ENCODE measurements at places on chromosomes 3 and 15.

DNA sequence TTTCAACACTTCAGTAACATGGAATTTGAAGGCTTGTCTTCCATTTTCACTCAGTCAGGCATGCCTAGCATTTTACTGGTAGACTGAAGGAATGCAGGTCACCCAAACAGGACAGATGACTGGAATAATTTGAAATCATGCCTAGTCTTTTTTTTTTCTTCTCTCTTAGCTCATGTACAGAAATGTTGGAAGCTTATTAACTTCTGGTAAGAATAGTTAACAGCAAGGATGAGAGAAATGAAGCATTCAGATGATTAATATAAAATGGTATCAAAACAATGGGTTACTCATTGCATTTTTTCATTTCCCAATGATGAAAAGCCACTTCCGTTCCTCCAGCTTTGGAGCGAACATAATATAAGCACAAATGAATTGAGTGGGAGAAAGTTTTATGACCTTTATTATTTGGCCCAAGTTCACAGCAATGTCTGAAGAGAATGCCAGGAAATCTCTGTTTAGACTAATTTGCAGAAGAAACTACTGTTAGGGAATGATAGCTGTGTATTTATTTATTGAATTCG lies 431.6 kb upstream of the RASGRP1 start:
- no peak overlapping the region for H3K27ac ChIP-seq
- H3K36me3 ChIP-seq = no peaks in the 10 kb centered on the region
- no peak overlapping the region for H3K4me3 ChIP-seq
- DNase-seq = no peak
- H3K27me3 ChIP-seq = no peaks in the 10 kb centered on the region

GRCh38 chr15:84846269-84846668 lies 29.1 kb downstream of the ALPK3 start:
- DNase-seq = no peak
- H3K4me1 ChIP-seq = no peaks in the 10 kb centered on the region
- H3K27me3 ChIP-seq = no peaks in the 10 kb centered on the region
- H3K36me3 ChIP-seq = no peaks in the 10 kb centered on the region

DNA sequence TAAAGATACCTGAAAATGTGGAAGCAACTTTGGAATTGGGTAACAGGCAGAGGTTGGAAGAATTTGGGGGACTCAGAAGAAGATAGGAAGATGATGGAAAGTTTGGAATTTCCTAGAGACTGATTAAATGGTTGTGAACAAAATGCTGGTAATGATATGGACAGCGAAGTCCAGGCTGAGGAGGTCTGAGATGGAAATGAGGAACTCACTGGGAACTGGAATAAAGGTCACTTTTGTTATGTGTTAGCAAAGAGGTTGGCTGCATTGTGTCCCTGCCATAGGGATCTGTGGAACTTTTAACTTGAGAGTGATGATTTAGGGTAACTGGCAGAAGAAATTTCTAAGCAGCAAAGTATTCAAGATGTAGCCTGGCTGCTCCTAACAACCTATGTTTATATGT lies 13.0 kb downstream of the MITF start:
- H3K4me3 ChIP-seq = no peak overlapping the region
- no peak overlapping the region for H3K27ac ChIP-seq
- H3K36me3 ChIP-seq = no peaks in the 10 kb centered on the region
- H3K4me1 ChIP-seq = no peaks in the 10 kb centered on the region
- no peak for DNase-seq
- no peaks in the 10 kb centered on the region for H3K27me3 ChIP-seq

GRCh38 chr3:101963902-101964362 lies 114.6 kb downstream of the NFKBIZ start:
- H3K36me3 ChIP-seq = no peaks in the 10 kb centered on the region
- no peak overlapping the region for H3K27ac ChIP-seq
- no peaks in the 10 kb centered on the region for H3K4me1 ChIP-seq
- DNase-seq = no peak
- H3K27me3 ChIP-seq = no peaks in the 10 kb centered on the region

GRCh38 chr3:187944390-187945179 lies 199.3 kb upstream of the BCL6 start:
- no peaks in the 10 kb centered on the region for H3K36me3 ChIP-seq
- peaks cover 10% of the 10 kb centered on the region for H3K4me1 ChIP-seq
- no peak for DNase-seq
- no peaks in the 10 kb centered on the region for H3K27me3 ChIP-seq

GRCh38 chr3:189962466-189962865 lies 158.2 kb downstream of the P3H2 start:
- no peaks in the 10 kb centered on the region for H3K27me3 ChIP-seq
- no peak overlapping the region for H3K4me3 ChIP-seq
- H3K27ac ChIP-seq = no peak overlapping the region
- no peaks in the 10 kb centered on the region for H3K36me3 ChIP-seq
- H3K4me1 ChIP-seq = peaks cover 6% of the 10 kb centered on the region
- no peak for DNase-seq

- no peak overlapping the region for H3K27ac ChIP-seq
- no peaks in the 10 kb centered on the region for H3K36me3 ChIP-seq
- DNase-seq = no peak
- peaks cover 40% of the 10 kb centered on the region for H3K4me1 ChIP-seq
- H3K4me3 ChIP-seq = no peak overlapping the region
These were observed 44.8 kb downstream of the CMTM8 start for GRCh38 chr3:32283304-32283703.

GRCh38 chr3:33054100-33055092 lies 42.5 kb downstream of the GLB1 start:
- H3K27me3 ChIP-seq = no peaks in the 10 kb centered on the region
- H3K27ac ChIP-seq = peak overlapping the region; percentile 74
- H3K4me1 ChIP-seq = peaks cover 90% of the 10 kb centered on the region
- no peak for DNase-seq
- no peak overlapping the region for H3K4me3 ChIP-seq

GRCh38 chr3:167008791-167009190 lies 371.3 kb downstream of the ZBBX start:
- no peak for DNase-seq
- H3K27me3 ChIP-seq = no peaks in the 10 kb centered on the region
- H3K4me1 ChIP-seq = no peaks in the 10 kb centered on the region
- H3K36me3 ChIP-seq = no peaks in the 10 kb centered on the region

DNA sequence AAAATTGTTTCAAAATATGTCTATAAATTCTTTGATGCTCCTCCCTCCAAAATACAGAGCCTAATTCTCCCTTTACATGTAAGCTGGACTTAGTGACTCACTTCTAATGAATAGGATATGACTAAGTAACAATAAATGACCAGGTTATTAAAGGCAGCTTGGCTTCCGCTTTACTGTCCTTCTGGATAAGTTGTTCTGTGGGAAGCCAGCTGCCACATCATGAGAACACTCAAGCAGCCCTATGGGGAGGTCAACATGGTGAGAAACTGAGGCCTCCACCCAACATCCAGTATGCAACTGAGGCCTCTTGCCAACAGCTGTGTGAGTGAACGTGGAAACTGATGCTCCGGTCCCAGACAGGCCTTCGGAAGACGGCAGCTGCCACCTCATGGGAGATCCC lies 247.3 kb upstream of the CHRM5 start:
- no peak for DNase-seq
- H3K27ac ChIP-seq = no peak overlapping the region

DNA sequence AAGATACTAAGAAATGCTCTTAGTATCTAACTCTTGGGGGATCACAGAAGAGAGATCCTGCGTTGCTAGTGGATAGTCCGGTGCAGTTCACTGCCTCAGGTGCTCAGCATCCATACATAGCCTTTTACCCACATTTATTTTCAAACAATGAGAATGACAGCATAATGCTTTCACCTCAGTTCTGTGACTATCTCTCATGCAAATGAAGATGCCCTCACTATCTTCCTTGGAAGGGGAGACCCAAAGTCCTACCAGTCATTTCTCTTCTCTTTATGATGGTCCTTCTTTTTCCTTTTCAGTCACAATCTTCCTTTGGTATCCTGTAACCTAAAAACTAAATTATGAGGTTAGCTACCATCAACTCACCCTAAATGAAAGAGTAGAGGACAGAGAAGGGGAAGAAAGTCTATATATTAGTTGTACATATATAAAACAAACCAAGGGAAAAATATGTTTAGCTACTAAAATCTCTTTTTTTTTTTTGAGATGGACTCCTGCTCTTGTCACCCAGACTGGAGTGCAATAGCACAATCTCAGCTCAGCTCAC lies 30.9 kb upstream of the SLC28A2 start:
- peaks cover 5% of the 10 kb centered on the region for H3K27me3 ChIP-seq
- H3K27ac ChIP-seq = no peak overlapping the region
- no peaks in the 10 kb centered on the region for H3K36me3 ChIP-seq
- H3K4me3 ChIP-seq = no peak overlapping the region
- no peak for DNase-seq

DNA sequence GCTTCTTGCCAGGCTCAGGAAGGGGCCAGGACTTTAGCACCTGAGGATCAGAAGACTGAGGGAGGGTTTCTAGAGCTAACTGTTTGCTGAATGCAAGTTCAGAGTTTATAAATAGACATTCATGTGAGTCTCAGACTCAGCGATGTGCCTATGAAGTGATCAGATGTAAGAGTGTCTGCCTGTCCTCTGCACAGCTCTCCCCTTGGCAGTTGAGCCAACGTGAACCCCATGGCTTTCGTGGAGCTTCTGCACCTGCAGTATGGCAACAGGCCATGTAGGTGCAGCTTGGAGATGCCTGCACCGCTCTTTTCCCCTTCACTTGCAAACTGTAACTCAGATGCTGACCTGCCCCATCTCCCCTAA lies 141.9 kb downstream of the CHDH start:
- no peaks in the 10 kb centered on the region for H3K4me1 ChIP-seq
- no peaks in the 10 kb centered on the region for H3K36me3 ChIP-seq

- H3K27ac ChIP-seq = no peak overlapping the region
- no peaks in the 10 kb centered on the region for H3K36me3 ChIP-seq
- peaks cover 7% of the 10 kb centered on the region for H3K27me3 ChIP-seq
These were observed 420 bp downstream of the KCNH8 start for GRCh38 chr3:19148768-19149091.

GRCh38 chr15:66400351-66400774 lies 13.7 kb downstream of the MAP2K1 start:
- H3K27ac ChIP-seq = no peak overlapping the region
- no peak for DNase-seq
- no peaks in the 10 kb centered on the region for H3K36me3 ChIP-seq
- peaks cover 69% of the 10 kb centered on the region for H3K4me1 ChIP-seq

DNA sequence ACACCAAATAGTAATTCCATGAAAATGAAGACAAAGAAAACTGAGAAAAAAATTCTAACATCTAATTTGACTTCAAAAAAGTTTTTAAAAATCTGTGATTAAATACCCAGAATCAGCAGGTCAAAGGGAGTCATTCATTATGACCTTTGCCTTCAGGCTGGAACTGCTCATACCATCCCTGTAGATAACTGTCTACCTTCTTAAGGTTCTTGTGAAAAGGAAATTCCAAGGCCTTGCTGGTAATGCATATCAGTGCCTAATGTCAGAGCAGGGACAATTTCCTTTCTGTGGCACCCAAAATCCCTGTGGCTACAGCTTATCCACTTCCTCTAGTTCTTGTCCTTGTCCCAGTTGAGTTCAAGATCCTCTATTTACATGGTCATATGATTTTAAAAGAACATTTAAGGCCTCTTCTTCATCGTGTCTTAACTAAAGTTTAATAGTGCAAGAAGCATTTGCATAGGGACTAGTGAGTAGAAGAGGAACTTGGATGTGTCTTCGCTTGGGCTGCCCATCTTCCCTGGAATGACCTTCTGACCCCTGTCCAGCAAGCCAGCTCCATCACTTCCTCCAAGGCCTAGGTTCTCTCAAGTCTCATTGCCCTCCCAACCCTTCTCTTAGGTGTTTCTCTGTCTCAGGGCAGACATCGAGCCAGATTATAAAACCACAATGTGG lies 8.7 kb upstream of the PLCL2 start:
- no peak overlapping the region for H3K27ac ChIP-seq
- H3K4me3 ChIP-seq = no peak overlapping the region
- no peak for DNase-seq
- H3K4me1 ChIP-seq = no peaks in the 10 kb centered on the region

GRCh38 chr3:183537295-183537730 lies 18.2 kb downstream of the KLHL6 start:
- no peaks in the 10 kb centered on the region for H3K27me3 ChIP-seq
- no peak overlapping the region for H3K27ac ChIP-seq
- peaks cover 64% of the 10 kb centered on the region for H3K4me1 ChIP-seq
- H3K4me3 ChIP-seq = no peak overlapping the region
- no peak for DNase-seq
- no peaks in the 10 kb centered on the region for H3K36me3 ChIP-seq

GRCh38 chr15:39497759-39498565 lies 82.9 kb upstream of the THBS1 start:
- no peaks in the 10 kb centered on the region for H3K36me3 ChIP-seq
- H3K4me3 ChIP-seq = no peak overlapping the region
- DNase-seq = no peak
- no peak overlapping the region for H3K27ac ChIP-seq
- H3K4me1 ChIP-seq = no peaks in the 10 kb centered on the region

GRCh38 chr15:65804252-65804931 lies 12.3 kb upstream of the DENND4A start:
- H3K4me3 ChIP-seq = no peak overlapping the region
- H3K4me1 ChIP-seq = peaks cover 41% of the 10 kb centered on the region
- no peak for DNase-seq

DNA sequence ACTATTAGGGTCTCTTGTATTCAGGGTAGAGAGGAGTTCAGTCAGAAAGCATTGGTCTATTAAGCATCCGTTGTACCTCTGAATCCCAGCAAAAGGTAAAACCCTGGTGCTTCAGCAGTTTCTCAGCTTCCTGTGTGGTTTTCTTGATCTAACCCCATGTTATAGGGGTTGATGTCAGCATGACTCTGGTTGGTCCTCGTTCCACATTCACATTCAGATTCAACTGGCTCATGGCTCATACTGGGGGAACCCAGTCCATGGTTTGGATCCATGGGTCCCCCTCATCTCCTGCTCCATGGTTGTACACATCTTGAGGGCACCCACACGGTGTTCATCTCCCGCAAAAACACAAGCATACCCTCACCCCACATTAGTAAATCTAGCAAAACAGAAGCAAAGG lies 47.7 kb upstream of the C2CD4B start:
- peak; percentile 45 for DNase-seq
- H3K4me1 ChIP-seq = peaks cover 13% of the 10 kb centered on the region
- no peaks in the 10 kb centered on the region for H3K27me3 ChIP-seq

DNA sequence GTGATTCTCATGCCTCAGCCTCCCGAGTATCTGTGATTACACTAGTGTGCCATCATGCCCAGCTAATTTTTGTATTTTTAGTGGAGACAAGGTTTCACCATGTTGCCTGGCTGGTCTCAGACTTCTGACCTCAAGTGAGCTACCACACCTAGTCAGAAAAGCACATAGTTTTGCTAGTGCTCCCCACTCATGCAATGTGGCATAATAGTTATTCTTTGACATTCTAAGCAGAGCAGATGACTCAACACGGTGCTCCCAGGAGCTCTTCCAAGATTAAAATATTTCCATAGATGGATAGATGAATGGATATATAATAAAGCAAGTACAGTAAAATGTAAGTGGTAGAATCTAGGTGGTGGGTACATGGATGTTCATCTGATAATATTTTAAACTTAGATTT lies 53.1 kb upstream of the GK5 start:
- H3K36me3 ChIP-seq = no peaks in the 10 kb centered on the region
- DNase-seq = no peak
- H3K27ac ChIP-seq = no peak overlapping the region

GRCh38 chr3:29324180-29324651 lies 43.3 kb downstream of the RBMS3 start:
- no peaks in the 10 kb centered on the region for H3K36me3 ChIP-seq
- no peaks in the 10 kb centered on the region for H3K27me3 ChIP-seq
- DNase-seq = no peak
- H3K4me3 ChIP-seq = no peak overlapping the region
- no peak overlapping the region for H3K27ac ChIP-seq

GRCh38 chr15:61764141-61764540 lies 296.1 kb downstream of the VPS13C start:
- H3K27ac ChIP-seq = no peak overlapping the region
- H3K27me3 ChIP-seq = no peaks in the 10 kb centered on the region
- DNase-seq = no peak
- H3K4me1 ChIP-seq = no peaks in the 10 kb centered on the region

Data from CD4-positive, alpha-beta memory T cell (primary cell).